ENCODE measurements at places on chromosomes 4 and X. TPM values are rescaled to one million over a fixed set of nuclear protein-coding genes. Genes with fewer than 3 reads are reported as not detected.

GRCh38 chr4:93896516-93896915 is 68.0 kb downstream of the ATOH1 start:
- H3K27me3 ChIP-seq = peaks cover 44% of the 10 kb centered on the region
- no peak overlapping the region for H3K4me3 ChIP-seq
- no peaks in the 10 kb centered on the region for H3K4me1 ChIP-seq
- no peak overlapping the region for H3K27ac ChIP-seq

GRCh38 chr4:98514741-98515469 is 143.5 kb downstream of the TSPAN5 start:
- H3K4me1 ChIP-seq = peaks cover 85% of the 10 kb centered on the region
- no peaks in the 10 kb centered on the region for H3K27me3 ChIP-seq
- no peaks in the 10 kb centered on the region for H3K36me3 ChIP-seq
- no peak for DNase-seq

- no peaks in the 10 kb centered on the region for H3K36me3 ChIP-seq
- peaks cover 2% of the 10 kb centered on the region for H3K4me1 ChIP-seq
- no peak overlapping the region for H3K27ac ChIP-seq
- peak; percentile 80 for DNase-seq
- no peak overlapping the region for H3K4me3 ChIP-seq
These were observed 117.3 kb downstream of the CPZ start for GRCh38 chr4:8709729-8710360.

Gene TRIM75
- not detected for total RNA-seq

DNA sequence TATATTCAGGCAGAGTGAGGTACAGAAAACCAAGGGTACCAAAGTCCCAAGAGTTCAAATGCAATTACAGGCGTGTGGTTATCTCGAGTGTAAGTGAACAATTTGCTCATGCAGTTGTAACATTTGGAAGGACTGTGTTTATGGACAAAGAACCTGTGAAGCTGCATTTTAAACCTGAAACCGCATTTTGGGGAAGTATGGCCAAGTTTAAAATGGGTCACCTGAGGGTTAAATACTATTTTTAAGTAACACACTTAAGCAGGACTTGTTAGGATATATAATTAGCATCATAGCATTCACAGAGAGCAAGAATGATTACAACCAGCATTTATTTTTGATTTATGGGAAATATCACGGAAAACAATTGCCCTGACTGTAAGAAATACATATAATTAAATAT is 79.1 kb upstream of the LCORL start:
- no peaks in the 10 kb centered on the region for H3K36me3 ChIP-seq
- H3K27ac ChIP-seq = no peak overlapping the region
- no peak overlapping the region for H3K4me3 ChIP-seq
- H3K4me1 ChIP-seq = no peaks in the 10 kb centered on the region
- DNase-seq = no peak

Gene PNMA3
- total RNA-seq = not detected

- H3K4me1 ChIP-seq = no peaks in the 10 kb centered on the region
- H3K36me3 ChIP-seq = no peaks in the 10 kb centered on the region
- H3K4me3 ChIP-seq = no peak overlapping the region
- H3K27ac ChIP-seq = no peak overlapping the region
These were observed 31.2 kb upstream of the VCX3B start for GRCh38 chrX:8433109-8434062.

Gene CORIN
- total RNA-seq = 1.6 TPM

Gene NPNT
- not detected for total RNA-seq

- H3K27me3 ChIP-seq = no peaks in the 10 kb centered on the region
- H3K4me1 ChIP-seq = no peaks in the 10 kb centered on the region
- H3K4me3 ChIP-seq = no peak overlapping the region
- no peak for DNase-seq
- H3K27ac ChIP-seq = no peak overlapping the region
- no peaks in the 10 kb centered on the region for H3K36me3 ChIP-seq
These were observed 613.6 kb downstream of the DMD start for GRCh38 chrX:32597777-32598176.

Gene KLHL4
- 0.38 TPM for total RNA-seq

DNA sequence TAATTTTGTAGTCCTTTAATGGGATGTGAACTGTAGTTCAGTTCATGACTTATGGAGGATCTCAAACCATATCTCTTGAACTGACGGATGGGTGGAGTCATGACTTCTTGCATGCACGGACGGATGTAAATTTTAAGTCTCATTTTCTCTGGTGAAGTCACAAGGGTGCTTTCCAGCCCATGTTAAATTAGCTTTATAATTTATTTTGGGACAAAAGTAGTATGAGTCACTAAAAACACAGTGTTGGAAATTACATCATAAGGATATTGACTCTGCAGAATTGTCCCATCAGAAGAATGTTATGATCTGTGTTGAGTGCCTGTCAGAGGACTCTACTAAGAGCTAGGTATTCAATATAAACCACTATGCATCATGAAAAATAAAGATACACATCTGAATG is 6.8 kb upstream of the PAGE5 start:
- DNase-seq = no peak
- no peak overlapping the region for H3K27ac ChIP-seq
- H3K4me1 ChIP-seq = no peaks in the 10 kb centered on the region
- H3K27me3 ChIP-seq = no peaks in the 10 kb centered on the region

Gene OTC
- total RNA-seq = not detected

GRCh38 chrX:79630033-79631009 is 263.2 kb upstream of the ITM2A start:
- H3K27me3 ChIP-seq = no peaks in the 10 kb centered on the region
- no peaks in the 10 kb centered on the region for H3K36me3 ChIP-seq
- no peak overlapping the region for H3K4me3 ChIP-seq
- H3K4me1 ChIP-seq = no peaks in the 10 kb centered on the region
- no peak overlapping the region for H3K27ac ChIP-seq

- H3K4me3 ChIP-seq = no peak overlapping the region
- no peaks in the 10 kb centered on the region for H3K27me3 ChIP-seq
- peaks cover 14% of the 10 kb centered on the region for H3K36me3 ChIP-seq
- H3K27ac ChIP-seq = no peak overlapping the region
- no peak for DNase-seq
These were observed 23.6 kb upstream of the HGFAC start for GRCh38 chr4:3418029-3418762.

Gene IBSP
- total RNA-seq = not detected

Gene ETDA
- total RNA-seq = not detected

Gene SLC25A43
- total RNA-seq = 10.8 TPM

Gene RPS6KA6
- total RNA-seq = 2.3 TPM

- H3K27ac ChIP-seq = no peak overlapping the region
- no peaks in the 10 kb centered on the region for H3K27me3 ChIP-seq
- no peak overlapping the region for H3K4me3 ChIP-seq
These were observed 1542.1 kb downstream of the STIM2 start for GRCh38 chr4:28402751-28403150.

Gene SHROOM3
- total RNA-seq = 3.8 TPM

- H3K4me1 ChIP-seq = peaks cover 16% of the 10 kb centered on the region
- no peak overlapping the region for H3K4me3 ChIP-seq
- DNase-seq = no peak
- no peaks in the 10 kb centered on the region for H3K27me3 ChIP-seq
- H3K27ac ChIP-seq = no peak overlapping the region
These were observed 243.4 kb downstream of the SCFD2 start for GRCh38 chr4:53122280-53123116.

Data from osteocyte (in vitro differentiated cells).